ACHN (cell line): ENCODE measurements at places on chromosomes 2 and 18.

DNA sequence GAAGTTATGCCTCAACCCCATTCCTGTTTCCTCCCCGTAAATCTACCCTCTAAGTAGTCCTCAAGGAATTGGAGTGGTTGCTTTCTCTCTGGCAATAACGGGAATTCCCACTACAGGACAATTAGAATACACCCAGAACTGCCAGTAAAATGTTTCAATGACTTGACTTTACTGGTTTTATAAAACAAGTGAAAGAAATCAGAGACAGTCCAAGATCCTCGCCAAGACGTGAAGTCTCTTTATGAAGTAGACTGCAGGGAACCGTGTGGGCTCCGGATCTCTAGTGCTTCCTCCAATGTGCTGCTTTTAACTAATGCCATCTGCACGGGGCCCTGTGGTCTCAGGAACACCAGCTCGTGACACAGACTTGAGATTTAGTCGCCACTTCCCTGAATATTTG is 101.4 kb downstream of the CPO start:
- no peak for DNase-seq

DNA sequence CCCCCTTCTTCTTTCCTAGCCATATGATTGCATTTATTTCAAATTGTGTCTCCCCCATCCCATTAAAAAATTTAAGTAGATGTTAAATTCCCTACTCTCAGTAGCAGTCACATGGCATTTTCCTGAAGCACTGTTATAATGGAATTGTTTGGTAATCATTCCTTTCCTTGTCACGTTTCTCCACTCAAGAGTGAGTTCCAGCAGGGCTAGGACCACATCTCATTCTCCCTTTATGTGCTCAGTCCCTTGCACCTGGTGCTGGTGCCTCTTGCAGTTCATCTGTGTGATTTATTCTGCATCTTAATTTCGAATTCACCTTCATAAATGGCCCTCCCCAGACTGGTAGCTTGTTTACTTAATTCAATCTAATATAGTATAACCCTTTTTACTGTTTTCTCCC is 70.3 kb upstream of the NOSTRIN start:
- DNase-seq: no peak

GRCh38 chr2:21910832-21911507 is 787.2 kb downstream of the TDRD15 start:
- no peak for DNase-seq

DNA sequence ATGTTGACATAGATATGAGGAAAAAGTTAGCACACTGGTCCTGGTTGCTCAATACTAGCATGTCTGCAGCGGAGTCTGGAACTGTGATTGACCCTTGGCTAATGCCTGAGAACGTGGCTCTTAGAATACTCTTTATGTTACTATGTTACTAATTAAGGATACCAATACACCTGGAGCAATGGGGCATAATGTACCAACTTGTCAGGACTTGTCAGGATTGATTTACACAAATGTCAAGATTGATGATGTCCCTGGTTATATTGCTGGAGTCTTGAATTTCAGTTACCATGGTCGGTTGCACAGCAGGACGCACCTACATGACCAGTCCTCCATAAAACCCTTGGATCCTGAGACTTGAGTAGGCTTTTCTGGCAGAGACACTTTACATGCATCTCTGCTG is 810.9 kb downstream of the CPS1 start:
- DNase-seq: no peak

DNA sequence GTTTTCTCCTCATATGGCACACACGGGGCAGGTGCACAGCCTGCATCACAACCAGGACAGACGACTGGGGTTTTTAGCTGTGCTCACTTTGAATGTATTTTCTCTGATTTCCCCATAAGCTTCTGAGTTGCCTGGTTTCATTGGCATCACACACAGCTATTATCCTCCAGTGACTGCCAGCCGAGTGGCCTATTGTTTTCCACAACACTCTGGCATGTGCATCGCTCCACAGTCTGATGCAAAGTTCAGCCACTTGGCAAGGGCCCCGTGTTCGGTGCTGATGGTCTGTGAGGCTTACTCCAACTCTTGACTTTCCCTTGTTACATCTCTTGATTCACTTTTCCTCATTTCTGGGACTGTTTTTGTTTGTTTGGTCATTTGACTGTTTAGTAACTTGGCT is 593.1 kb downstream of the CBLN2 start:
- no peak for DNase-seq

GRCh38 chr2:215554689-215555498 is 119.0 kb upstream of the FN1 start:
- DNase-seq: no peak

- no peak for DNase-seq
Observed at GRCh38 chr18:41985914-41986313, 30.9 kb downstream of the PIK3C3 start.

- no peak for DNase-seq
Observed at GRCh38 chr2:204180649-204181048, 244.1 kb downstream of the ICOS start.

DNA sequence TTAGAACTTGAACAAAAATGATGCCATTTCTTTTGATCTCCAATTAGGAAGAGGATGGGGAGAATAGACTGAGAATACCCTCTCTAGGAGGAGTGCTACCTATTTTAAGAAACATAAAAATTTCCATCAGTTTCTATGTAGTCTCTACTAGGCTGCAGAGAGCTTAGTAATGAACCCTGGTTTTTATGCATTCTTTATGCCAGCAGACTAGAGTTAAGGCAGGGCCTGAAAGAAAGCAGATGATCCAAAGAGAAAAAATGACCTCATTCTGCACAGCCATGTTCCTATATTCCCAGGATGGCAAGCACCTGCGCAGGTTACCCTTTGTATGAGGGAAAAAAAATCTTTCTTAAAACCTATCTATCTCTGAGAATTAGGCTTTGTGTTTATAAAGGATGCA is 254.9 kb downstream of the RIT2 start:
- no peak for DNase-seq

DNA sequence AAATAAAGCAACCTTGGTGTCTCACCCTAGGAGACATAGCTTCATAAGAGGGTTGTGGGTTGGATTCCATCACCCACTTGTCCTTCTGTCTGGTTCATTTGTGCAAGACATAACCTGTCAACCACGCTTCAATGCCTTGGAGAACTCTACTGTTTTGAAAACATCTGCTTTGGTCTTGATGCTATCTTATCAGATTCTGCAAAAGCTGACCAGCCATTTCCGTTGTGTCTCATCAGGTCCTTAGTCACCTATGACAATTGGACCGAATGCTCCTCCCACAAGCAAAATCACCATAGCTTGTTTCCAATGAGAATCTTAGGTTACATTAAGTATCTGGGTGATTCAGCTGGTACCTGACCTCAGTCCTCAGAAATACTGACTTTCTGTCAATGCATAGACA is 35.4 kb downstream of the STAT4 start:
- no peak for DNase-seq
